PC-9 (cell line): ENCODE measurements at places on chromosomes 1 and 21.
A peak's percentile ranks its signal among the peaks of the same experiment; 100 is the strongest.

- DNase-seq: peak; percentile 59
Measured at GRCh38 chr1:58815686-58816071, 31.8 kb upstream of the JUN start.

DNA sequence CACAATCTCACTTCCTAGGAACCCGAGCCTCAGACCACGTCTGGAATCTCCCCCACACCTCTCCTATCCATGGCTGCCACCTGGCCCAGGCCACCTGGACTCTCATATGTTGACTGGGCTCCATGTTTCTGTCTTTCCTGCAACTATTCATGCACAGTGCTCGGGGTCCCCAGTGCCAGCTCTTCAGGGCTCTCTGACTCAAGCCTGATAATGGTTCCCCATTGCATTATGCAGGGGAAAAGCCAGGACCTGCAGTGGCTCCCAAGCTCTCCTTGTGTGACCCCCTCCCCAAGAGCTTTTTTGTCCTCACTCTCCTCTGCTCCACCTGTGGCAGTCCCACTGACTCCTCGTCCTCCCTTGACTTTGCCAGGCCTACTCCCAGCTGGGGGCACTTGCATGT, 417.6 kb downstream of the NPHP4 start:
- DNase-seq: no peak

- DNase-seq: no peak
Measured at GRCh38 chr1:176567190-176567794, 104.3 kb downstream of the PAPPA2 start.

DNA sequence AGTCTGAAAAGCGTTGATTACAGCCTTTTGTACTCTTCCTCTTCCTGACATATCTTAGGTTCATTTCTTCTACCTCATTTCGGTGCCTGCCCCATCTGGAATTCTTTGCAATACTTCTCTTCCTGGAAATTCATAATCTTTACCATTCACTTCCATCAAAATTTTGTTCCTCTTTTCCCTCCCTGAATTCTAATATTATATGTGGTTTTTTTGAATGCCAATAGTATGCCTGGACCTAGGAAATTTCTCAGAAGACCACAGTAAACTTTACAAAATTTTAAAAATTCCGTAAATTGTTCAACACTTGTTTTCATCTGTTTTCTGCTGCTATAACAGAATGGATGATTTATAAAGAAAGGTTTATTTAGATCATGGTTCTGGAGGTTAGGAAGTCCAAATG, 76.8 kb downstream of the MAP3K7CL start:
- no peak for DNase-seq

DNA sequence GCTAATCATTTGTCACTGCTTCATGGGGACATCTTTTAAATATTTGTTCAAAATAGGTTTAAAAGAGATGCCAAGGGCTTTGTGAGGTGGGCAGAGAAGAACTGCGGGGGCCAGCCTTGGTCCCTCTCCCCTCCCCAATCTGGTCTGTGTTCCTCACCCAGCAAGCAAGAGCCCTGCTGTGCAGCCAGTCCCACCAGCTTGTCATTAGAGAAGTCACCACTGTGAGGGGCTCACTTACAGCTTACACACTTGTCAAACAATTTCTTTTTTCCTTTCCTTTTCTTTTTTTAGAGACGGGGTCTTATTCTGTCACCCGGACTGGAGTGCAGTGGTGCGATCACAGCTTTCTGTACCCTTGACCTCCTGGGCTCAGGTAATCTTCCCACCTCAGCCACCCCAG, 10.4 kb upstream of the CDK18 start:
- DNase-seq: no peak

DNA sequence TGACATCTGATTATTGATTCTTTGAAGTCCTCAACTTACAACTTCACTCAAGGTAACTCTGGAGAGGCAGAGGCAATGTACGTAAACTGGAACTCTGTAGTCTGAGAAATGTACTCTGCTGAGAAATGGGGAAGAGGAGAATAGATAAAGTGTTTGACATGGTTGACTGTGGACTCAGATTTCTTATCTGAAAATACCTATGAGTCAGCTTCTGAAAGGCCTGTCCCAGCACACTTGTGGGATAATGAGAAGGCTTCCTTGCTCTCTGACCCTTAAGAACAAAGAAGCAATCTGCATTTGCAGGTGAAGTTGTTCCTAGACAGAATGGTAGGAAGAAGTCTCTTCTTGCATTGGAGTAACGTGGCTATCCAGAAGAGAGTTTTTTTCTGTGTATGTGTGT, 1573.5 kb downstream of the BRINP3 start:
- peak; percentile 4 for DNase-seq

GRCh38 chr1:246176126-246177024, 330.7 kb downstream of the SMYD3 start:
- peak; percentile 54 for DNase-seq

GRCh38 chr1:97844552-97845089, 76.2 kb downstream of the DPYD start:
- no peak for DNase-seq

- no peak for DNase-seq
Measured at GRCh38 chr1:216682752-216683151, 40.5 kb downstream of the ESRRG start.

DNA sequence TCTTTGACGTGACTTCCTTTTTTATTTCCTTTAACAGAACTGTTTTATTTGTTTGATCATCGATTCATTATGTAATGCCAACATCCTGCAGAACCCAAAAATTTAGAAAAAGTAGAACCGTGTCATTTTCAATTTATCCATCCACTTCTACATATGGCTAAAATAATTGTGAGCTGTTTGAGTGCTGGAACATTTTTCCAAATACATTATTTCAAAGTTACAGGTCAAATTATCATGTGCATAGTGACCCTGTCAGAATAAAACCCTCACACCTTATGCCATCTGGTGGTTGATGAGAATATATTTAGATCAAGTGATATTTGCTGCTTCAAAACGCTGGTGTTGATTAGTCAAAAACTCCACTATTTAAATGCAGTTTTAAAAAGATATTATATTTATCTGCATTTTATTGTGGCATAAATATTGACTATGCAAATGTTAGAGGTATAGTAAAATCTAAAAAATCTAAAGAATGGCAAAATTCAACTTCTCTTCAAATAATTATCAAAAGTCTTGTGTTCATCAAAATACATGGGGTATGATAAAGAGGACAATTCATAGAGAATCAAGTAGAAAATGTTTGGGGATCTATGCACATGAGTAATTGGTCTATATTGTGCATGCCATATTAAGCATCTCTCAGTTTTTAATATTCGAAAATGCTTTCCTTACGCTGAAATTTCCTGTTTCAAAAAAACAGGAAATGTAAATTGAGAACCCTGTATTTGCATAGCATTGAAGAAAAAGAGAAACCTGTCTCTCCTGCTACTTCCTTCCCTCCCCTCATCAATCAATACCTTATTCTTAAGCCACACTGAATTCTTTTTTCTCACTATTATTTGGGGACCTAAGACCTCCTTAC, 39.7 kb downstream of the UBE2U start:
- no peak for DNase-seq

- DNase-seq: no peak
Measured at GRCh38 chr1:230892018-230892491, 23.7 kb upstream of the C1orf198 start.

DNA sequence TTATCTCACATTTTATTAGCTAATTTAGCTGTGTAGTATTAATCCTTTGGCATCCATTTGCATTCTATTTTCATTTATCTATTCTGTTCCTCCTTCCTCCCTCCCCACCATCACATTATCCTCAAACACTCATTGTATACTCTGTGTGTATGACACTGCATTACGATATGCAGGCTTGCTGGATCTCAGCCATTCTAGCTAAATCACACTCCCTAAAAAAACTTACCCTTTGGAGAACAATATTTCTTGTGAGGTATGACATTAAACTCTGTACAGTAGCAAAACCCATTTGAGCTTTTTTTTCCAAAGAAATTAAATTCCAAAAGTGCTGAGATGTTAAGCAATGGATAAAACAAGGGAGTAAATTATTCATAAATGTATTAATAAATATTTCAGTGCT, 11.4 kb upstream of the RAB3GAP2 start:
- no peak for DNase-seq

GRCh38 chr1:167747988-167748387, 26.2 kb downstream of the MPZL1 start:
- no peak for DNase-seq

DNA sequence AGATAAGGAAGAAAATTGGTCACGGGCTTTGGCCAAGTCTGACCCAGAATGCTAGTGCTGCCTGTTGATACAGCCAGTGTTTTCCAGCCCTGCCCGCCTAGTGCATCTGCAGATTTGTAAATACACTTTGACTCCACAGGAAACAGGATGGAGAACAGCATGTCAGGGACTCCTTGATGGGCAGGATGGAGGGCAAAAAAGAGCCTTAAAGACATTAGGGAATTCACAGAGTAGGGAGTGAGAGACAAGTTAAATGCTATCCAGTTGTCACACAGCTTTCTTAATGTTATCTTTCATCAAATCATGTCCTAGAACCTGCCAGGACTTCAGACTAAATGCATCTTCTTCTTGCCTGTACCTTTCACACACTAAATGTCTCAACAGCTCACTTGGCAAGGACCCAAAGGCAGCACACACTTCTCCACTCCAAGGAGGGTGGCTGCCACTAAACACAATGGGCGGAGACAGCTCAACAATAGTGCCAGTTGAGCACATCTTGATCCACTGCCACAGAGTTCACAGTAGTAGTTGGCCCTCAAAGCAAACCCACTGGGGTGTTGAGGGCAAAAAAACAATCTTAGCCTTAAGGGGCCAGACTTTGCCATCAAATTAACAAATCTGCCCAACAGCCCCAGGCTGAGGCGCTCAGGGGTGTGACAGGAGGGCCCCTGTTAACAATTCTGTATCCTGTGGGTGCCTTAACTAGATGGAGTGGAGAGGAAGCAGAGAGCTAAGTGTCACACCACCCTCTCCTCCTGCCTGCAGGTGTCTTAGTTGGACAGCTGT, 2.7 kb downstream of the HIVEP3 start:
- DNase-seq: peak; percentile 52

- DNase-seq: no peak
Measured at GRCh38 chr1:231351816-231352215, 13.7 kb downstream of the SPRTN start.

DNA sequence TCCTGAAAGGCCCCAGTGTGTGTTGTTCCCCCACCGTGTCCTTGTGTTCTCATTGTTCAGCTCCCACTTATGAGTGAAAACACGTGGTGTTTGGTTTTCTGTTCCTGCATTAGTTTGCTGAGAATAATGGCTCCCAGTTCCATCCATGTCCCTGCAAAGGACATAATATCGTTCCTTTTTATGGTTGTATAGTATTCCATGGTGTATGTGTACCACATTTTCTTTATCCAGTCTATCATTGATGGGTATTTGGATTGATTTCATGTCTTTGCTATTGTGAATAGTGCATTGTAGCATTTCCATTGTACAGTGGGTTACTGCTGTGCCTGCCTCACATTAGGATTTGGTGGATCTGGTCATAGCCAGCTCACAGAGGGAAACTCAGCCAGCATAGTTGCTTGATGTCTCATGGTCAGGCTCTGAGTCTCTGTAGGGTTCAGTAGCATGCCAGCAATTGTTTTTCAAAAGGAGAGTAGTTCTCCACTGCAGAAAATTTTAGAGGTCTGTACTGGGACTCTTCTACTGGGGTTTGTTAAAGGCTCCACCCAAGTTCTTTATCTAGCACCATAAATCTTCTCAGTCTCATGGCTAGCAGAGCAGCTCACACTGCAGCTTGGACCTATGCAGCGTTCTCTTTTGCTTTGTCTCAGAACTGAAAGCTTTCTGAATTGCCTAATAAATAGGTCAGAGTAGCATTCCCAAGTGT, 41.0 kb downstream of the RUNX3 start:
- DNase-seq: no peak

DNA sequence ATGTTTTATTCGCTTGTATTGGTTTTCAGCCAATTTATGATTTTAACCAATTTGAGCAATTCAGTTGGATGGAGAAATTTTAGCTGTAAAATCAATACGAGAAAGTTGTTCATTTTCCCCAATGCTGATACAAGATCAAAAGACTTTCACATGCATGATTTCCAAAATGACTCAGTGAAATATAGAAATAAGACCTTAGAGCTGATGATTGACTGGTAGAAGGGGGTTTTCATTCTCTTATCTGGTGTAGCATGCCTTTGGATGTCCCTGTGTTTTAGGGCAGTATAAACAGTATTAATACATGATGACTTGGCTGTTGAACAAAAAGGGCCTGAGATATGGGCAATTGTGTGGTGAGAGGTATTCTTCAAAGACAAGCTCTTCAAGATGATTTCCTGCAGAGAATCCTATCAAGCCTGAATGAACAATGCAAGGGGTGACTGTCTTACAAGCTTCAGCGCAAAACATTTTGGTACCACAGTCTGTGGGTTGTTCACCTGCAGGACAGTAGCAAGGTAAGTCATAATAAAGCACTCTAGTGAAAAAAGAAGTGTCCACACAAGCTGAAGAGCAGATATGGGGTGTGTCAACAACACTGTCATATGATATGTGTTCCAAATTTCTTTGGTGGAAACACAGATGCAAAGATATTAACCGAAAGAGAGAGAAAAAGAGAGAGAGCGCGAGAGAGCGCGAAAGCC, 156.2 kb downstream of the TNFSF18 start:
- DNase-seq: no peak

GRCh38 chr1:161420763-161421455, 53.2 kb upstream of the CFAP126 start:
- no peak for DNase-seq

DNA sequence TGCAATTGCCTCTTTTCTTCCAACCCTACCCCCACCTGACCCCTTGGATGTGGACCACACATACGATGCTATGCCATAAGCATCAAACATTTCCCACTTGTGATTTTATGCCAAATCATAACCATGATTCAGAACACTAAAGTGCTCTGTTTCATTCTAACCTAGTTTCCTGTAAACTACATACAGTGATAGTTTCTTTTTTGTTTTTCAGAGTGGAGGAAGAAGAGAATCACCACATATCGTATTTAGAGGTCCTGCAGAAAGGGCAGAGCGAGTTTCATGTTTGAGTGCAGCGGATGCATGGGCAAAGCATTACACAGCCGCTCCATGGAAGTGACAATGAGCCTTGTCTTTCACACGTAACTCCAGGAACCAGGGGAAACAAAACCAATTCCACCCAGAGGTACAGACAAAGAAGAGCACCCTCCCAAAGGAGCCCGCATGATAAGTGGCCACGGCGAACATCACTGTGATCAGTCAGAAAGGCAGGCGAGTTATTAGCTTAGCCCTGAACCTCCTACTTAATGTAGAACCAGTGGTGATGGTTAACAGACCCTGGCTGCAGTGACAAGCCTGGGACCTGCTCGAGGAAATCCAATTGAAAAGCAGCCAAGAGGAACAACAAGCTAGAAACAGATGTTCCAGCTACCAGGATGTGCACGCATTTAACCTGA, 64.0 kb upstream of the ZNF281 start:
- no peak for DNase-seq

DNA sequence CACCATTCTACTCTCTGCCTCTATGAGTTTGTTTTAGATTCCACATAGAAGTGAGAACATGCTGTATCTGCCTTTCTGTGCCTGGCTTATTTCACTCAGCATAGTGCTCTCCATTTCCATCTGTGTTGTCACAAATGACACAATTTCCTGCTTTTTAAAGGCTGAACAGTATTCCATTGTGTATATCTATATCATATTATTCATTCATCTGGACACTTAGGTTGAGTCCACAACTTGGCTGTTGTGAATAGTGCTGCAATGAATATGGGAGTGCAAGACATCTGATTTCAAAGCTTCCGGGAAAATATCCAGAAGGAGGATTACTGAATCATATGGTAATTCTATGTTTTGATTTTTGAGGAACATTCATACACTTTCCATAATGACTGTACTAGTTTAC, 20.1 kb upstream of the DONSON start:
- no peak for DNase-seq
